ENCODE measurements at places on chromosomes 1 and 21.

- no peak for DNase-seq
Observed at GRCh38 chr1:10253755-10254154, 43.4 kb downstream of the KIF1B start.

DNA sequence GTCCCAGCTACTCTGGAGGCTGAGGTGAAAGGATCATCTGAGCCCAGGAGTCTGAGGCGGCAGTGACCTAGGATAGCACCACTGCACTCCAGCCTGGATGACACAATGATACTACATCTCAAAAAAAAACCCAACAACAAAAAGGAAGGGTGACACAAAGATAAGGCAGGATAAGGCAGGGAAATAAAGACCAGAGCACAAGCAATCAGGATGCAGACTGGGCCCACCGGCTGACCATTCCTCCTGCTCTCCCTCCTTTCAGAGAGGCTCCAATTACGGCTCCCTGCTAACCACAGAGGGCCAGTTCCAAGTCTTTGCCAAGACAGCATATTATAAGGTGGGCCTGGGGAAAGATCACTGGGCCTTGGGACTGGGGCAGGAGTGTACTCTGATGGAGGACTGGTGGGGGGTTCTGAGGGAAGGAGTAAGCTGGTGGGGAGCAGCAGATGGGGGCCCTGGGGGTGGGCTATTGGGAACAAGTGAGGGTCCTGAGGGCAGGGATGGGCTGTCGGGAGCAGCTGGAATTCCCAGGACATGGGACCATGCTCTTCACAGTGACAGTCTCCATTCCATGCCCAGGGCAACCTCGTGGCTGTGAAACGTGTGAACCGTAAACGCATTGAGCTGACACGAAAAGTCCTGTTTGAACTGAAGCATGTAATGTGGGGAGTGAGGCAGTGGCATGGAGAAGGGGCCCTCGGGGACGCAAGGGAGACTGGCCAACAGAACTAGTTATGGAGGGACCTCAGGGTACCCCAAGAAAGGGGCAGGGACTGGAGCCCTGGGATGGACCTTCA is 7.3 kb downstream of the NPR1 start:
- DNase-seq = no peak

DNA sequence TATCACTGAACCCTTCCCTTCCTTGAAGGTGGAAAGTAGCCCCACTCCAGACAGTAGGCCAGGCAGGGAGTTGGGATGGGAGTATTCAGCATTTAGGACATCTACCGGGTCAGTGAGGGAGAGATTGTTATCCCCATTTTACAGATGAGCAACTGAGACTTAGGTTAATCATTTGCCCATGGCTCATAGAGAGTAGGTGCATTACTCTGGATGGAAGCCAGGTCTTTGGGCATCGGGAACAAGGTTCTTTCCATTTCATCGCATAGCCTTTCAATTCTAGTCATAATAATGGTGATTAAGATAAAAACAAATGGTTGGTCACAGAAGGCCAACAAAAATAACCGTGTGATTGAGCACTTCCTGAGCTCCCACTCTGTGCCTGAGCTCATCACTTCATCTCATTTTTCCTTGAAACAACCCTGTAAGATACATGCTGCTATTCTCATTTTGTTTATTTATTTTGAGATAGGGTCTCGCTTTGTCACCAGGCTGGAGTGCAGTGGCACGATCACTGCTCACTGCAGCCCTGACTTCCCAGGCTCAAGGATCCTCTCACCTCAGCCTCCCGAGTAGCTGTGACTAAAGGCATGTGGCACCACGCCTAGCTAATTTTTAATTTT is 64.8 kb downstream of the NAV1 start:
- no peak for DNase-seq

DNA sequence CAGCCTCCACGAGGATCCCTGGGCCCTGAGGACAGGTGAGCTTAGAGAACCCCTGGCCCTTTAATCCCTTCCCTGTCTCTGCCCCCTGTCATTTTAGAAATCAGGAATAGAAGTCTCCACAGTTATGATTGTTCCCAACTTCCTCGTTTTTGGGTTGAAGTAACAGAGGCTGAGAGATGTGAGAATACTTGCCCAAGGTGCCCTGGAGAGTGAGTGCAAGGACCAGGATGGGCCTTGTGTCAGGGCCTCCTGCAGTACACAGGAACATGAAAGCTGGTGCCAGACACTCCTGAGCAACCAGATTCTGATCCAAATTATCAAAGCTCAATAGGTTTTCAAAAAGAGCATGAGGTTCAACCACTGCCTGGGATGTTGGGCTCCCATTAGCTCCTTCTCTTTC is 10.1 kb downstream of the HLX start:
- no peak for DNase-seq

- DNase-seq = no peak
Observed at GRCh38 chr21:43877936-43878575, 13.0 kb downstream of the AGPAT3 start.

DNA sequence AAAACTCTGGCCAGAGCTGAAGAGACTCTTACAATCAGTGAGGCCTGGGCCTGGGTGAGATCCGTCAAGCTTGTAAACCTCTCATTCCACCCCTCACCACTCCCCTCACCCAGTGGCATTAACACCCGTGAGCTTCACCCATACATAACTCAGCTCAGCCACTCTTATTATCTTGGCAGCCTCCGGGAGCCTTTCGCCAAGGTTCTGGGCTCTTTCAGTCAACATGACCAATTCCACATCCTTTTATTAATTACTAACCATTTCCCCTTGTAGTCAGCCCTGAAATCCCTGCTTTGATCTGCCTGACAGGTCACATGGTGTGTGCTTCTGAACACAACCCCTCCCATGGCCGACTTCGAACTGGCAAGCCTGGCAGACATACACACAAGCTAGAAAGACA is 134.8 kb downstream of the SETD4 start:
- no peak for DNase-seq

DNA sequence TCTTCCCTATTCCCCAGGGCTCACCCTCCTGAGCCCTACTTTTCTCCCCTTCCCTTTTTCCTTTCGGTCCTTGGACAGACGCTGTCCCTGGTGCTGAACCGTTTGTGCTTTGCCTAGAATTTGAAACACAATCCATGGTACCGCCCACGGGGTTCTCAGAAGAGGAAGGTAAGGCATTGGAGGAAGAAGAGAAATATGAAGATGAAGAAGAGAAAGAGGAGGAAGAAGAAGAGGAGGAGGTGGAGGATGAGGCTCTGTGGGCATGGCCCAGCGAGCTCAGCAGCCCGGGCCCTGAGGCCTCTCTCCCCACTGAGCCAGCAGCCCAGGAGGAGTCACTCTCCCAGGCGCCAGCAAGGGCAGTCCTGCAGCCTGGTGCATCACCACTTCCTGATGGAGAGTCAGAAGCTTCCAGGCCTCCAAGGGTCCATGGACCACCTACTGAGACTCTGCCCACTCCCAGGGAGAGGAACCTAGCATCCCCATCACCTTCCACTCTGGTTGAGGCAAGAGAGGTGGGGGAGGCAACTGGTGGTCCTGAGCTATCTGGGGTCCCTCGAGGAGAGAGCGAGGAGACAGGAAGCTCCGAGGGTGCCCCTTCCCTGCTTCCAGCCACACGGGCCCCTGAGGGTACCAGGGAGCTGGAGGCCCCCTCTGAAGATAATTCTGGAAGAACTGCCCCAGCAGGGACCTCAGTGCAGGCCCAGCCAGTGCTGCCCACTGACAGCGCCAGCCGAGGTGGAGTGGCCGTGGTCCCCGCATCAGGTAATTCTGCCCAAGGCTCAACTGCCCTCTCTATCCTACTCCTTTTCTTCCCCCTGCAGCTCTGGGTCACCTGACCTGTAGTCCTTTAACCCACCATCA is 10.4 kb downstream of the BCAN start:
- no peak for DNase-seq

DNA sequence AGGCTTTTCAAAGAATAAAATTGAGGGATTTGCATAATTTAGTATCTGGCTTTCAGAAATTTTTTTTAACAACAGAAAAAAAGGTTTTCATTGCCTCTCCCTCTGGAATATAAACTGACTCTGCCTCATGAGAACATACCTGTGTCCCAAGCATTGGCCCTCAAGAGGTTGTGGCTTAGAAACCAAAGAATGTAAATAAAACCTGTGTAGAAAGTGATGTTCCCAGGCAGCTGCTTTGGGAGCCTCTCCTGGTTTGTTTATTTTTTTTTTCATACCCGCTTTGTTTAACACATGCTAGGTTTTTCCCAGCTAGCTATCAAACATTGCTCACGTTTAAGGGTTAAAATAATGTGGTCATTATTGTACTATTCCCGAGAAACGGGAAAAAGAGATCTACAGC is 40.5 kb upstream of the IFNAR2 start:
- peak; percentile 22 for DNase-seq
